ENCODE measurements at places on chromosomes 5 and 9. TPM values are rescaled to one million over a fixed set of nuclear protein-coding genes. Genes with fewer than 3 reads are reported as not detected.

DNA sequence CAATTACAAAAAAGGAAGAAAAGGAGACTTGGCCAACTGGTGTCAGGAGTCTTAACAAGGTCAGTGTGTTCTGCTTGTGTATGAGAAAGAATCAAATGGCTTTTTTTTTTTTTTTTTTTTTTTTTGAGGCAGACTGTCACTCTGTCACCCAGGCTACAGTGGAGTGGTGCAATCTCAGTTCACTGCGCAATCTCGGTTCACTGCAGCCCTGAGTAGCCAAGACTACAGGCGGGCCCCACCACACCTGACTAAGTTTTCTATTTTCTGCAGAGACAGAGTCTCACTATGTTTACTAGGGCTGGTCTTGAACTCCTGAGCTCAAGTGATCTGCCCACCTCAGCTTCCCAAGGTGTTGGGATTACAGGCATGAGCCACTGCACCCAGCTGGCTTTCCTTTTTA, 3.1 kb upstream of the IL7R start:
- DNase-seq: peak; percentile 80

GRCh38 chr5:62042007-62042406, 264.0 kb upstream of the KIF2A start:
- DNase-seq: no peak

DNA sequence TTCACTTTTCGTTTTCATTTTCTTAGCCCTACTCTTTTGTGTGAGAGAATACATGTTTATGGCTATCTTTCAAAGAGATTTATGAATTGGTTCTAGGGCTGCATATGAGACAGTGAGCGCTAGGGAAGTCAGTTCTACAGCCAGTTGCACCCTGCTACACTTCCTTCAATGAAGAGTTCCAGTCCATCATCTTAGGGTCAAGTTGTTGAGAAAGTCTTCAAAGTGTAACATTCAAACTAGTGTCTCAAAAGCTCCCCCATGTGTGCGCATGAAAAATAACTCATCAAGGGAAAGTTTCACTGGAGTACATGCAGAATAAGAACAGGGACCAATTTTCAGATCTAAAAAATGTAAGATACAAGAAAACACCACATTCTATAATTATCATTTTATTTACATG, 317.2 kb downstream of the DEPDC1B start:
- no peak for DNase-seq

- no peak for DNase-seq
These were observed 429.1 kb upstream of the IRX4 start for GRCh38 chr5:2311851-2312250.

DNA sequence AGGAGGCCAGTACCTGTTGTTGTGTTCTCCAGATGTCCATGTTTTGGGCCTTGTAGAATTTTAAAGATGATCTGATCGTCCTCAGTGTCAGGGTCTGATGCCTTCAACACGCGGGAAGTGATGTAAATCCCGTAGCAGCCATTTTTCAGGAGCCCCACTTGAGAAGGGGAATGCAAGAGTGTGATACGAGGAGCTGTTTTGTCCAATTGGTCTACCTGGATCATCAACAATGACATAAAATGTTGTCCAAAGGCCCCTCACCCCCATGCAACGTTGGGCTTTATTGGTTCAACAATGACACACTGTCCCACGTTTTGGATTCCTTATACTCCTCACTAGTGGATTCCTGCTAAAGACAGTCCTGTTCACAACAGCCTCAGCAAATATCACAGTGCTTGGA, 48.1 kb upstream of the CER1 start:
- no peak for DNase-seq

DNA sequence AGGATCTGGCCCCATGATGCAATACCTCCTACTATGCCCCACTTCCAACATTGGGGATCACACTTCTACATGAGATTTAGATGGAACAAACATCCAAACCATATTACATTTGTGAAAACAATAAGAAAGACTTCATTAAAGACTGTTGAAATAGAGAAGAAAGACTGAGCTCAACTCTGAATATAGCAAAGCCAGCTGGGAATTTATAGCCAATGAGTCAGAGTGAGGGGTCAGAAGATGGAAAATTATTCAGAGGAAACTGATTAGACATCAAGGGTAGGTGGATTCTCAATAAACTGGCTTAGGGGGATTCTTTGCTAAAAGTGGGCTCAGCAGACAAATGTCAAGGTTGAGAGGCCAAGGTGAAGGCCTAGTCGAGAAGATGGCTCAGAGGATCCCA, 25.6 kb downstream of the BTF3 start:
- no peak for DNase-seq

GRCh38 chr5:10279925-10280720, 27.6 kb downstream of the CMBL start:
- no peak for DNase-seq

DNA sequence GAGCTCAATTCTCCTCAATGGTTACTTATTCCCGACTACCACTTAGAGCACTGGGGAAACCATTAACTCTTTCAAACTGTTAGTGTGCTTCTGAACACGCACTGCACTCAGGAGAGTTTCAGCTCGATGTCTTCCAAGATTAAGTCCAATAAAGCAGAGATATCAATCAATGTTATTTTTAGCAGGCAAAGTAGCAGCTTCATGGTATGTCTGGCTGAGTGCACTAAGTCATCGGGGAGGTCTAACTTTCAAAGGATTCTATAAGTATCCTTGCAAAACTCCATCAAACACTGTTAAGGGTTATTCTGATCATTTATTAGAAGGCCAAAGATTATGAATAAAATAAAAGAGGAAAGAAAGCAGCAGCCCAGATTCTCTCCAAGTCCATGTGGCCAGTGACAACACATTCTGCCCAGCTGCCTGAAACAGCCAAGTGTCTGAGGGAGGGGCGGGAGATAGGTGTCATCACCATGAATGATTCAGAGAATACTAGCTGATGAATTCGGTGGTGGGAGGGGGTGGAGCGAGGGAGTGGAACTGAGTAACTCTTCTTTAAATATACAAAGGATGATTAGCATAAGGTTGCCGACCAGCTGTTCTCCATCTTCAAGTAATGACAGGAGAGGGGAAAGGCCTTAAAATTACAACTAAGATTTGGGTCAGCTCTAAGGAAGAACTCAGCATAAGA, 21.3 kb downstream of the NREP start:
- DNase-seq: no peak

DNA sequence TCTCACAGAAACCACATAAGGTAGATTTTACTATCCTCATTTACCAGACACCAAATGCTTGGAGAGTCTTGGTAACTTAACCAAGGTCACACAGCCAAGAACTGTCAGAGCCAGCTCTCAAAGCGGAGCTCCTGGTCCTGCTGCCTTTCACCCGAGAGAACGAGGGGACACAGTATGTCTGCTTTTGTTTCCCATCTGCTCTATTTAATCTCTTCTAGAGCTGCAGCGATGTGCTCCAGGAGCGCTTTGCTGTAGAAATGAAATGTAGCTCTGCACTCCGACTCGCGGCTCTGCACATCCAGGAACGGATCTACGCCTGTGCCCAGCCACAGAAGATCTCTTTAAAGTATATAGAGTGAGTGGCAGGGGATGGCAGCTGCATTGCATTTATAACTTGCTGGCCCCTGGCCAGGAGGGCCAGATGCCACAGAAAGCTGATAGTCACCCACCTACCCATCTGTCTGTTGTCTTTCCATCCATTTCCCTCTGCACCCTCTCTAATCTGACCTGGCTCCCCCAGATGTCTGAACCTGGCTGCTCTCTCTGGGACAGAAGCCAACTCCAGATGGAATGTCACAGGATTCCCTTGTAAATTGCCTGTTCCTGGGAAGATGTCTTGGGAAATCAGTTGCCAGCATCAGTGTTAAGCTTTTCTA, 21.4 kb upstream of the TRMT10B start:
- DNase-seq: no peak

DNA sequence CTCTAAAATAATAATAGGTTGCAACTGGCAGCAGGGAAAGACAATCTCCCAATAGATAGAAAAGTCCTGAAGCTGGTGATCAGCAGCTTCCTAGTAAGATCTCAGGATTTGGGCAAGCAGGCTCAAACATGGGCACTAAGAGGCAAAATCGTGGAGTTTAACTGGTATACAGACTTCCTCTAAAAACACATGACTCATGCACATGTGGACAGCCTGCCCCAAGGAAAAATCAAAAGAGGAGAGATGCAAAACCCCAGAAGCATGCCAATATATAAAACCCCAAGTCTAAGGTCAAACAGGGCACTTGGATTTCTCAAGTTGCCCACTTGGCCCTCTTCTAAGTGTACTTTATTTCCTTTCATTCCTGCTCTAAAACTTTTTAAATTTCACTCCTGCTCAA, 62.8 kb downstream of the CDKN2A start:
- DNase-seq: no peak

- no peak for DNase-seq
These were observed 148.0 kb downstream of the RORB start for GRCh38 chr9:74645007-74645639.

GRCh38 chr5:57524348-57525060, 41.9 kb upstream of the ACTBL2 start:
- no peak for DNase-seq

DNA sequence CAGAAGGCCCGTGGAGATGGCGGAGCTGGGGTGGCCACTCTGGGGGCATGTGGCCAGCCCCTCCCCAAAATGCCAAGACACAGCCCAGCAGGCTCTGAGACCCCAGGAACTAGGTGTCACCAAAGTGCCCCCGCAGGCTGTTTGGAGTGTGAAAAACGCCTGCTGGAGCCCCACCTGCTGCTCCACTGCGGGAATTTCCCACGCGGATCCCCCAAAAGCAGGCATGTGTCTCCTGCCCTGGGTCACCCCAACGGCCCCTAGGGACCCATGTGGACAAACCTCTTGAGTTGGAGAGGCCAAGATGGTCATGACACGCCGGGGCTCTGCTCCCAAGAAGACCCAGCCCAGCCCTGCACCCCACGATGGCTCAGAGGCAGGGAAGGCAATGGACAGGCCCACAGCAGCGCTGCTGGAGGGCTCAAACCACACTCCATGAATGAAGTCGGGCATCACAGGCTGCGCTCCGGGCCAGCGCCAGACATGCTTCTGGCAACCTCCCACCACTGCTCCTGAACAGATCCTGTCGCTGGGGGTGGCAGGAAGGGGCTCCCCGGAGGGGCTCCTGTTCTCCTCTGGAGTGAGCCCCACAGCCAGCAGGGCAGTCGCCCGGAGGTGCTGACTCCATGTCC, 15.3 kb downstream of the NOTCH1 start:
- no peak for DNase-seq

- no peak for DNase-seq
These were observed 71.5 kb downstream of the NR3C1 start for GRCh38 chr5:143331956-143332355.

DNA sequence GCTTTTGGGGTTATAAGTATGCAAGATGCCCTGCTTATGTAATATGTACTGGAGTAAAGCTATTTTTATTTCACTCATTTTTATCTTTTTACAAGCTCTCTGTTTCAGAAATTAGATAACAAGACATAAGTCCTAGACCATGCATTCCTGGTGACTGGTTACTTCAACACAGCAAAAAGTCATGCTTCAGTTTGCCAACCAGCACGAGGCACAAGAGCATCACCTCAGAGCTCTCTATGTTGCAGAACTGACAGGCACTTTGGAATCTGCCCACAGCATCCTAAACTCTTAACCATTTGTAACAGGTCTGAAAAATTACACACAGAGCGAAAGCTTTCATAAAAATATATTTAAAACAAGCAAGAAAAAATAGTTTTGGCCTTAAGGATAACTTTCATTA, 112.8 kb downstream of the MARCHF11 start:
- no peak for DNase-seq

- peak; percentile 80 for DNase-seq
These were observed 46.9 kb downstream of the RASGRF2 start for GRCh38 chr5:81006947-81007636.

- DNase-seq: no peak
These were observed 99.6 kb downstream of the SLCO4C1 start for GRCh38 chr5:102196481-102196880.

PAPPA gene
- not detected for total RNA-seq

GPR21 gene
- 1.0 TPM for total RNA-seq

LHX2 gene
- not detected for total RNA-seq

SHB gene
- total RNA-seq: 0.81 TPM

PKD2L2 gene
- total RNA-seq: not detected

DDX4 gene
- total RNA-seq: not detected

PCA3 gene
- total RNA-seq: not detected

C5orf63 gene
- 17.9 TPM for total RNA-seq

SV2C gene
- not detected for total RNA-seq

ACTBL2 gene
- total RNA-seq: not detected
